Foreskin keratinocyte (primary cell): ENCODE measurements at places on chromosomes 3 and 15. TPM values are rescaled to one million over a fixed set of nuclear protein-coding genes. Genes with fewer than 3 reads are reported as not detected.

DNA sequence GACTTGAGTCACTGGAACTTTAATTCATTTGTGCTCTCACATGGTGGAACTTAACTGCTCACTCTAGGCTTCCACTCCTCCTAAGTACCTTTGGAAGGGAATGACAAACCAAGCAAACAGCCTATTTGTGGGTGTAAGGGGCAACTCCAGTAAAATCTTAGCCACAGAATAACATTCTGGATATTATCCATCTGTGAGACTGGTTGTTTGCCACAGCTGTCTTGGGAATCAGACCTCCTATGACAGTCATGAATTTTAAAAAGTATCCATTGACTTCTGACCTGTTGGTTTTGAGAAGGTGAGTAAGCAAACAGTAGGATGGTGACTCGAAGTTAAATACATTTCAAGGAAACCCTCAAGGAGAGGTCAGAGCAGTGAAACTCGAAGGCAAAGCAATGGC is 147.3 kb upstream of the CDIN1 start:
- no peak for DNase-seq

The PAQR5 gene
- 0.04 and 0.07 TPM in 2 replicates for total RNA-seq

DNA sequence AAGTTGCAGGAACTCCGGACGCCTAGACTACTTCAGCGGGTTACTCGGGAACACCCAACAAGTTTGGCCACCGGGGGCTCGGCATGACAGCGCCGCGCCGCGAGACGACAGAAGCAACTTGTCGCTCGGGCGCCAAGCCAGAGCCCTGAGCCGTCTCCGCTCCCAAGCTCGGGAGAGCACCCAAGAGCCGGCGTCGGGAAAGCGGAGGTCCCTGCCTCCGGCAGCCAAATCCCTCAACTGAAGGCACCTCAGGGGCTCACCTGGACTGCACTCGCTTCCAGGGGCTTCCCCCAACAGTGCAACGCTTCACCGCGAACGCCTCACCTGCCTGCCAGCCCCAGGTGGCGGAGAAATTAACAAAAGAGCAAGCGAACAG is 640 bp downstream of the MB21D2 start:
- no peak for DNase-seq

DNA sequence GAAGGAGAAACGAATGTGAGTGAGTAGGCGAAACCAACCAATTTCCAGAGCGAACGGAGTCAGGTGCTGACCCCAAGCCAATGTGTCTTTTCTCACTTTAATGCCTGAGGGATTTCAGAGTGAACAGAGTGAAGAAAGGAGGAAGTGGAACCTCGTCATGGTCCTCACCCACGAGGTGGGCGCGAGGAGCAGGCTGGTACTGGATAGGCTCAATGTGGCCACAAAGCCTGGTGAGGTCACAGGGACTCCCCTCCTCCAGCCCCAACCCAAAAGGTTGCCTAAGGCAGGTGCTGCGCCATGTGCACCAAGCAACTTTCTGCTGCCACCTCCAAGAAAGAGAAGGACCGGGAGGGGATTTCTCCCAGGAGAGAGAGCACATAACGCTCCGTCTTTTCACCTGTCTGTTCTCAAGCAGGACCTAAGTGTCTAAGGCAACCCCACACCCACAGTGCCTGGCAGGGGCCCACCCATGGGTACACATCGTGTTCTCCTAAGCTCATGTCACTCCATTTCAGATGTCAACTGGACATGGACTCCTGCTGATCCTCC is 3.8 kb downstream of the NRROS start:
- no peak for DNase-seq

GRCh38 chr15:81843226-81843625 is 202.6 kb downstream of the MEX3B start:
- no peak for DNase-seq

The CCR9 gene
- not detected in 2 replicates for total RNA-seq

The C3orf49 gene
- not detected in 2 replicates for total RNA-seq
